ENCODE measurements at places on chromosomes 4 and X. TPM values are rescaled to one million over a fixed set of nuclear protein-coding genes. Genes with fewer than 3 reads are reported as not detected.

The SASH3 gene
- 3.2 TPM for total RNA-seq

The DRP2 gene
- total RNA-seq, result not detected

The USP51 gene
- 9.4 TPM for total RNA-seq

The HSFX4 gene
- not detected for total RNA-seq

DNA sequence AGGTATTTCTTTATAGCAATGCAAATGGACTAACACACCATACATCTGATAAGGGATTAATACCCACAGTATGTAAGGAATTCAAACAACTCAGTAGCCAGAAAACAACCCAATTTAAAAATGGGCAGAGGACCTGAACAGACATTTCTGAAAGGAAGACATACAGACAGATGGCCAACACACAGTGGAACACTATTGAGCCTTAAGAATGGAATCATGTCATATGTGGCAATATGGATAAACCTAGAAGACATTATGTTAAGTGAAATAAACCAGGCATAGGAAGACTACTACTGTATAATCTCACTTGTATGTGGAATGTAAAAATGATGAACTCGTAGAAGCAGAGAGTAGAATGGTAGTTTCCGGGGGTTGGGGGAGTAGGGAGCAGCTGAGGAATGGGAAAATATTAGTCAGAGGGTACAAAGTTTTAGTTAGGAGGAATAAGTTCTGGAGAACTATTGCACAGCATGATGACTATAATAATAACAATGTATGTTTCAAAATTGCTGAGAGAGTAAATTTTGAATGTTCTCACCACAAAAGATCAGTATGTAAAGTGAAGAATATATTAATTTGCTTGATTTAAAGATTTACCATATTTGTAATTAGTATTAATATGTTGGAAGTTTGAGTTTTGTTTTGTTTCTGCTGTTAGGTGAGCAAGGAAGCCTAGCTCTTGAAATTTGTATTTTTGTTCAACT lies 25.2 kb downstream of the WDR44 start:
- DNase-seq, result no peak

GRCh38 chrX:77693594-77693993 lies 92.4 kb downstream of the ATRX start:
- no peak for DNase-seq

GRCh38 chr4:143282211-143282707 lies 54.4 kb upstream of the GAB1 start:
- DNase-seq, result no peak

DNA sequence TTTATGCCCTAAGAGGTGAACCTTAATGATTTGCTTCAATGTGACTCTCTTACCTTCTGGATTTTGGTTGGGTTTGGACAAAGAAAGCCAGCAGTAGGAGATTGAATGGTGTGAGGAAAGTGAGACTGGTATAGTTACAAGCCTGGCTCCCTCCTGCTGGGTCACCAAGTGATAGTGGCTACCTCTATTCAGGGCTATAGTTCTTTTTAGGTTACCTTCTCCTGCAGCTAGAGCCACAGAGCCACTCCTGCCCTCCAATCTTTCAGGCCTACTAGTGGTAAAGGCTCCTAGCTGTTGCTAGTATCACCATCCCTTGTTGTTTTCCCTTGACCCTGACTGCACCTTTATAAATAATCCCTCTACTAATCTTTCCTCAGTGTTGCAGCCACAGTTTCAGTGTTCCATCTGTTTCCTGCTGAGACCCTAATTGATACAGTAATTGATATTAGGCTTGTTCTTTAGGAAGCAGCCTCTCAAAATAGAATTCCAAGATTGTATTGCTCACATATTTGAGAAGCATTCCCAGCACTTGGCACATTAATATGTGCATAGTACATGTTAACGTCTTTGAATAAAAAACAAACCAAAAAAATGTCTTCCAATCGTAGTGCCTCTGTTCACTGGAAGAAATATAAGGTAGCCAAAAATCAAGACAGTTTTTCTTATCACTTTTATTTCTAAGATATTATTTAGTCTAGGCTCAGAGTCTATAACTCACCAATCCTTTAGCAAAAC lies 82.3 kb downstream of the SRPX start:
- DNase-seq, result no peak

GRCh38 chr4:5365071-5366008 lies 314.1 kb downstream of the STK32B start:
- peak; percentile 11 for DNase-seq

GRCh38 chr4:76074993-76075600 lies 588 bp downstream of the ART3 start:
- no peak for DNase-seq
